ENCODE measurements at places on chromosomes 6 and 20. TPM values are rescaled to one million over a fixed set of nuclear protein-coding genes. Genes with fewer than 3 reads are reported as not detected.

Gene LY6G6F
- polyA plus RNA-seq: 1.3 TPM

DNA sequence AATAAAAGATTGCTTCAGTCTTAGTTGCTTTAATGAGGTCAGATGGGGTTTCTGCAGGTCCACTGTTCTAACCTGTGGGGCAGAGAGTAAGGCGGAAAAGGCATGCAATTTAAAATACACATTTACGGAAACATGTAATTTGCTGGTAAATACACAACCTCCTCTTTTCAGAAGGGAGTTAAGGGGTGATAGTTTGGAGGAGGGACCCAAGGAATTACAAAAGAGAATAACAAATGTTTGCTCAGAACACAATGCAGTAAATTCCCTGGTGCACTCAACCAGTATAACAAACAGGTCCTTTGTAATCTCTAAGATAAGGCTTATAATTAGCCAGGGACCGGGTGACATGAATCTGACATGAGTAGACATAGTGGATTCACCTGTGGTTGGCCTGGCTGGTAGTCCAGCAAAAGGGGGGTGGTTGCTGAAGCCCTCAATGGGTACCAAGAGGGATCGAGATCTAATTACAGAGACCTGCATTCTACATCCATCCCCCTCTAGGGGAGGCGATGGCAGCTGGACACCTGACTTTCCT is 295.1 kb downstream of the PHACTR1 start:
- no peak for DNase-seq

Gene KIAA0408
- 43.2 TPM for polyA plus RNA-seq

GRCh38 chr6:145885431-145885830 is 70.8 kb upstream of the FBXO30 start:
- peak; percentile 46 for DNase-seq

Gene CFAP61
- 0.95 TPM for polyA plus RNA-seq

DNA sequence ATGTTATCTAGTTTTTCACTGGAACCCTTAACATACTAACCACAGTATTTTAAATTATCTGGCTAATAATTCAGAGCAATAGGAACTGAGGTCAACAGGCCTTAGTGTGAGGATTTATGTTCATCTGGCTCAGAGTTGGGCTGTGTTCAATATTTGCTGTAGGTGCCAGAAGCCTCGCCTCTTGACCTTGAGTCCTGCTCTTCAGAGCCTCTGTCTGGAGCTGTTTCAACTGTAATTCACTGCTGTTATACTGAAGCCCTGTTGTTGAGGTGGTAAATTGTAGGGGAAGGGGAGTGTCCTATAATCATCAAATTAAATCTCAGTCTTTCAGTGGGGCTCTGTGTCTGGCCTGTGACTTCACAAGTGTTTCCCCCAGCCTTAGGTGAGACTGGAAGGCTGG is 184.4 kb downstream of the CDH26 start:
- DNase-seq: no peak

GRCh38 chr6:157020881-157021343 is 243.7 kb downstream of the ARID1B start:
- no peak for DNase-seq

DNA sequence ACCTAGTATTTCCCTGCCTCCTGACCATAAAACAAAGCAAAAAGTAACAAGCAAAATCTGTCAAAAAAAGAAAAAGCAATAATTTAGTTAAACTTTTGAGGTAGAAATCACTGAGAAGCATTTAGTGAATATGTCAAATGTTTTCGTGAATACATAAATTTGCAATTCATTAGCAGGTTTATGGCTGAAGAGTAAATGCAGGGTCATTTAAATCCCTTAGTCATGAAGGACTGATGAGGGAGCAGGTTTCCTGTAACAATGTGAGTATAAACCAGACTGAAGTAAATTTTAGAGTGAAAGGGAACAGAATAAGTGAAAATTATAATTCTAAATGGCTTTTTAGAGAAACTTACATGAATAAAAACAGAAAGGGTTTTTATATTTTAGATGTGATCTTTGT is 313.5 kb upstream of the MANEA start:
- DNase-seq: no peak

GRCh38 chr20:43530321-43531090 is 23.0 kb downstream of the L3MBTL1 start:
- DNase-seq: no peak
